ENCODE measurements at places on chromosomes 7 and 10.

- DNase-seq = no peak
Measured at GRCh38 chr10:13899941-13900340, 313.2 kb downstream of the PRPF18 start.

DNA sequence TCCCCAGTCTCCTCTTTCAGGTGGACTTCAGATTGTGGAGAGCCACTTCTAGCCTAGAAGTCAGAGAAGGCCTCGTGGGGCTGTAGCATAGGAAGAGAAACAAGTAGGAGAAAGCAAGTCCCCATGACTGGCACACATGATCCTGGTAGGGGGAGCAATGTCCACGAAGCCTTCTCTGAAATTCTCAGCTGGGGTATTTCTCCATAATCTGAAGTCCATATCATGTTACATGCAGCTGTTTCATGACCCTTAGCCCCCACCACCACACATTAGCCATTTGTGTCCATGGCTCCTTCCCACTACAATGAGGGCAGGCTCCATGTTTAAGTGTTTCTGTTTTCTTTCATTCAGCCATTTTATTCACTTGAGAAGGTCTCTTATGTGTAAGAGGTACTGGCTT is 43.2 kb downstream of the LAMB4 start:
- no peak for DNase-seq

- DNase-seq = no peak
Measured at GRCh38 chr10:124994573-124995473, 52.9 kb downstream of the ZRANB1 start.

- no peak for DNase-seq
Measured at GRCh38 chr10:3995302-3996210, 210.5 kb upstream of the KLF6 start.

DNA sequence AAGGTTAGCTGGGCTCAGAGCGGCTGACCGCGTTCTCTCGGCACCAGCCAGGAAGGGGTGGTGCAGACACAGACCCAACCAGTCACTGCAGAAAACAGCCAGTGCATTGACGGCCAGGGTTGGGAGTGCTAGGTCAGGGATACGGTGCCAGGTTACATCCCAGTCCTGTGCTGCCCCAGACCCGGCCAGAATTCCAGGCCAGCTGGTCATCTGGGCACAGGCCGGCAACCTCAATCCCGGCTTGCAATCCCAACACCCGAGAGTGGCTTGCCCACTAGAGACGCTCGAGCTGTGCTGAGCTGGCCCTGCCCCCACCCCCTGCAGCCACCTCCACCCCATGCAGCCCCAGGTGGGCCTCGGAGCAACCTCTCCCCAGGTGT is 3.8 kb downstream of the PRAP1 start:
- DNase-seq = no peak
